ENCODE measurements at places on chromosomes 7 and 10. TPM values are rescaled to one million over a fixed set of nuclear protein-coding genes. Genes with fewer than 3 reads are reported as not detected.
A peak's percentile ranks its signal among the peaks of the same experiment; 100 is the strongest.

DNA sequence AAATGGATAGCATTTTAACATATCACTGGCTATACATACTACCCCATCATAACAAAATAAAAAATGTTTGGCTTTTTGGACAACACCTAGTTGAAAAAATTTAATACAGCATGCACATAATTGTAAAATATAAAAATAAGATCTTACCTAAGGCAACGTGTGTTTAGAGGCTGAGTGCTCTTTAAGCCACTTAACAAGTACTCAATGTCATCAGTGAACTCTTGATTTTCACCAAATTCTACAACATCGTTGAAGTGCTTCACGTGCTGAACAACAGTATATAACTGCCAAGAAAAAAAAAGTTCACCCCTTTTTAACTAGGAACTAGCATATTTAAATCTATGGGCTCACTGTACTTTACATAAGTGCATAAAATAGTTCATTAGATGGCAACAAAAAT is 49.5 kb downstream of the WAPL start:
- DNase-seq = no peak

The VSTM2A gene
- total RNA-seq = not detected

The SRRT gene
- 60.3 TPM for total RNA-seq

GRCh38 chr10:53579773-53580172 is 807.2 kb upstream of the MBL2 start:
- DNase-seq = no peak

- no peak for DNase-seq
Measured at GRCh38 chr7:77242554-77242953, 42.9 kb upstream of the FGL2 start.

The AIMP2 gene
- 121 TPM for total RNA-seq

The PLPP4 gene
- total RNA-seq = 13.4 TPM

The LRRC18 gene
- total RNA-seq = not detected

- no peak for DNase-seq
Measured at GRCh38 chr7:94160719-94161435, 156.7 kb upstream of the BET1 start.

- DNase-seq = no peak
Measured at GRCh38 chr10:129969184-129969910, 5.3 kb upstream of the EBF3 start.

- DNase-seq = no peak
Measured at GRCh38 chr7:115631782-115632181, 398.8 kb downstream of the TFEC start.

GRCh38 chr7:44958645-44959344 is 20.0 kb downstream of the MYO1G start:
- no peak for DNase-seq

DNA sequence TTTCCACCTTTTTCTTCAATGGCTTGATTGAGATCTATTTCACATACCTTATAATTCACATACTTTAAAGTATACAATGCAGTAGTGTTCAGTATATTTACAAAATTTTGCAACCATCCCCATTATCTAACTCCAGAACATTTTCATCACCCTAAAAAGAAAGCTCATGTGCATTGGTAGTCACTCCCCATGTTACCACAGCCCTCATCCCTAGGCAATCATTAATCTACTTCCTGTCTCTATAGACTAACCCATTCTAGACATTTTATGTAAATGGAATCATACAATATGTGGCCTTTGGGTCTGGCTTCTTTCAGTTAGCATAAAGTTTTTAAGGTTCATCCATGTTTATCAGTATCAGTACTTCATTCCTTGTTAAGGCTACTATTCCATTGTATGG is 214.2 kb downstream of the WDR11 start:
- no peak for DNase-seq

GRCh38 chr7:135269921-135270320 is 36.3 kb downstream of the STRA8 start:
- DNase-seq = no peak

DNA sequence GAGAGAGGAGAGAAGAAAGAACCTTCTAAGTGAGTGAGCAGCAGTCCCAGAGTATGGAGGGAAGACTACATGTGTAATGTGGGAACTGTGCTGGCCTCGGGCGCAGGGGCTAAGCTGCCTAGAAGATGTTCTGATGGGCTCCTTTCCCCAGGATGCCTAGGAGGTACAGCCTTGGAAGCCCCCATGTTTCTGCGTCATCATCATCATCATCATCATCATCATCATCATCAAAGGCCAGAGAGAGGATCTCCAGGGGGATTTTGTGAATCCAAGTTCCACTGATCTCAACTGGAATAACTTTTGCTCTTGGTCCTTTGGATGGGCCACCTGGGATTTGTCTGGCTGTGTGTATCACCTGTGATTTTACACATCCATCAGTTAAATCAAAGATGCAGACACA is 86.0 kb downstream of the BUB3 start:
- DNase-seq = no peak

The RADIL gene
- 1.1 TPM for total RNA-seq

- no peak for DNase-seq
Measured at GRCh38 chr10:95469251-95469650, 91.9 kb downstream of the SORBS1 start.

GRCh38 chr10:28845009-28845682 is 167.8 kb downstream of the BAMBI start:
- DNase-seq = no peak

GRCh38 chr7:21198921-21199320 is 229.0 kb upstream of the SP4 start:
- DNase-seq = peak; percentile 55

- DNase-seq = no peak
Measured at GRCh38 chr7:117262546-117262945, 60.3 kb downstream of the WNT2 start.

The LFNG gene
- 6.0 TPM for total RNA-seq

The WEE2 gene
- not detected for total RNA-seq

The NUDT1 gene
- 68.4 TPM for total RNA-seq

GRCh38 chr7:23333671-23334246 is 34.6 kb downstream of the MALSU1 start:
- DNase-seq = peak; percentile 67

The ZNF804B gene
- not detected for total RNA-seq

GRCh38 chr7:108503112-108504026 is 22.6 kb downstream of the PNPLA8 start:
- no peak for DNase-seq

The CSGALNACT2 gene
- 23.7 TPM for total RNA-seq

DNA sequence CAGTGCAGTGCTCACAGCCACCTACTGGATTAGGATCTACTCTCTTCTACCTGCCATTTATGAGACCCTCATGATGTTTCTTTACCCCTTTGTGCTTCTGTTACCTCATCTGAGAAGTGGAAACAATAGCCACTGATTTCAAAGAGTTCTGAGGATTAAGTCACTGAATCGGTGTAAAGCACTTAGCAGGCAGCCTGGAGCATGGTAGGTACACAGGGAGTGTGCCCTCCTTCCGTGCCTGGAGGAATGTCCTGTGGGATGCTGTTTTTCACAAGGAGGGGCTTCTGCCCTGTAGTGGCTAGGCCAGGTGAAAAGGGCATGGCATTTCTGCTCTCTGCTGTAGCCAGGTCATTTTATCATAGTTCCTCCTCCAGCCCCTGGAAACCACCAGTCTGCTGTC is 44.6 kb upstream of the C10orf120 start:
- no peak for DNase-seq

DNA sequence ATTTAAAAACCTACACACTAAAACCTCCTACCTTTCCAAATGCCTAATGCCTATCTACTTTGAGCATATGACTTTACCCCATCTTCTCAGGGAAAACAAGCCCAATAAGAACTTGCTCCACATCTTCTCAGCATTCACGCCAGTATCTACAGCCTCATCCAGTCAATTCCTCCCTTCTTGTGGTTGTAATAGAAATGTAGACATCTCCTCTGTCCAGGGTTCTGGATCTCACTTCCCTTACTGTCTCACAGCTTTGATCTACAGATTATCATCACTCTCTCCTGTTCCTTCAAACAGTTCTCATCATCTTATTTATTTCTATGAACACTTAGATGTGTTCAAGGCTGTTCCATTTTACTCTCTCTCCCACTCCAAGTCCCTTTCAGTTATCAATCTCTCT is 70.4 kb upstream of the NOBOX start:
- no peak for DNase-seq

GRCh38 chr10:97714401-97715258 is 1.1 kb downstream of the MARVELD1 start:
- peak; percentile 72 for DNase-seq

GRCh38 chr10:35225204-35225603 is 98.6 kb downstream of the CREM start:
- no peak for DNase-seq

The PPP1R17 gene
- not detected for total RNA-seq

- DNase-seq = peak; percentile 77
Measured at GRCh38 chr7:47253650-47254080, 328.2 kb downstream of the TNS3 start.

DNA sequence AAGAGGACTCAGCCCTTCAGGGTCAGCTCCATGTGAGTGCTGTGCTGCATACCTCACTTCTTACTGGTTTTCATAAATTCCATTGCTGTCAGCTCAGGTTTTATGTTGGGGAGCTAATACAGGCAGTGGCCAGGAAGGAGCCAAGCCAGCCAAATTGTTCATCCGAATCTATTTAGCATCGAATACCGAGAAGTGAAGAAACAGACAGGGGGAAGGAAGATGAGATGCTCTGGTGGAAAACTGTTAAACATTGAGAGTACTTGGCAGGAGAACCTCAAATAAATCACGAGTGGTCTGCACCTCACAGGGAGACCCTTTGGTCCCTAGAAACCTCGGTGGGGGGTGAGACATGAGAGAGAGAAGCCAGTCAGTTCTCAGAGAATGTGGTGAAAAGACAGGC is 196.0 kb upstream of the TMEM72 start:
- no peak for DNase-seq

DNA sequence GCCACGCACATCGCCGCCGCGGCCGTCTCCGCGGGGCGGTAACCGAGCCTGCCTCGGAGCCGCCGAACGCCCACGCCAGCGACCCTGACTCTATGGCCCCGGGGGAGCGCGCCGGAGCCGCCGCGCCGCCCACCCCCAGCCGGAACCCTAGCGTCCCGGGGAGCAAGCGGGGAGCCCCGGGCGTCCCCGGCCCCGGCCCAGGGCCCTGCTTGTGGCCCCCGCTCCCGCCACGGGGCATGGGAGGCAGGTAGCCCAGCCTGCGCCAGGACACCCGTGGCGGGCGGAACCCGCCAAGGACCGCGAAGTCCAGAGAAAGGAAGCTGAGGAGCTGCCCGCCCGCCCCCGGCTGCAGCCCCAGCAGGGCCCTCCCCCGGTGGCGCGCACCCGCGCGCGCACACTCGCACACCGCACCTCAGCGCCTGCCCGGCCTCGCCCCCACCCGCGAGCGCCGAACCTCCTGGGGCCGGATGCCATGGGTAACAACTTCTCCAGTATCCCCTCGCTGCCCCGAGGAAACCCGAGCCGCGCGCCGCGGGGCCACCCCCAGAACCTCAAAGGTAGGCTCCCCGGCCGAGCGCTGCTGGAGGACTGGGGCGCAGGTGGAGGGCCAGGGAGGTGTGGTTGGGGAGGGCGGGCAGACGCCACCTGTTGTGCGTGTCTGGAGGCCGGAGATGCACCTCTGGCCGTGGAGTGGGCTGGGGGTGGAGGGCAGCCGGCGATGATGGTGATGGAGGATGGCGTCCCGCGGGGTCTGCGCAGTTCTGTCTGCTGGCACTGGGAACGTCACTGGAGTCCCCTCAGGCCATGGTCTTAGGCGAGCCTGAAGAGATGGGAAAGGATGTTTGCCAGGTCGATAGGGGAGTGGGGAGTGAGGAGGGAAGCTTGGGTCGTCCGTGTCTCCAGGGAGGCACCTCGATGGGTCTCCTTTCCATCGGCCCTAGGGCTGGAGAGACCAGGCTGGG is 692 bp downstream of the NEURL1 start:
- peak; percentile 26 for DNase-seq

- DNase-seq = no peak
Measured at GRCh38 chr10:5040010-5040673, 36.5 kb upstream of the AKR1C2 start.

DNA sequence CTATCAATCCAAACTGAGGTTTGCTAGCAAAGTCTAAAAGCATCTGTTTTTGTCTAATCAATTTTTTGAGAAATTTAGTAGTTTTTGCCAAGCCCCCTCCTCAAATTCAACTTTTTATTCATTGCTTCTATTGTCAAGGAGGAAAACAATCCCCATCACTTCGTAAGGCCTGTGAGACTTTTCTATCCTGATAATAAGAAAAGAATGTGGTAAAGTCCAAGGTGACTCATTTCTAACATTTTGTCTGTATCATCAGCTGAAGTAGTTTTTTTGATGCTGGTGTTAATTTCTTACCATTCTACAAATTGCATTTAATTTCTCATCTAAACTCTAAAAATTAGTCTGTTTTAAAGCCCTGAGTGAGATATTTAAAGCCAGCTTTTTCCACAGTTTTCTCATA is 11.7 kb downstream of the ANK3 start:
- no peak for DNase-seq

DNA sequence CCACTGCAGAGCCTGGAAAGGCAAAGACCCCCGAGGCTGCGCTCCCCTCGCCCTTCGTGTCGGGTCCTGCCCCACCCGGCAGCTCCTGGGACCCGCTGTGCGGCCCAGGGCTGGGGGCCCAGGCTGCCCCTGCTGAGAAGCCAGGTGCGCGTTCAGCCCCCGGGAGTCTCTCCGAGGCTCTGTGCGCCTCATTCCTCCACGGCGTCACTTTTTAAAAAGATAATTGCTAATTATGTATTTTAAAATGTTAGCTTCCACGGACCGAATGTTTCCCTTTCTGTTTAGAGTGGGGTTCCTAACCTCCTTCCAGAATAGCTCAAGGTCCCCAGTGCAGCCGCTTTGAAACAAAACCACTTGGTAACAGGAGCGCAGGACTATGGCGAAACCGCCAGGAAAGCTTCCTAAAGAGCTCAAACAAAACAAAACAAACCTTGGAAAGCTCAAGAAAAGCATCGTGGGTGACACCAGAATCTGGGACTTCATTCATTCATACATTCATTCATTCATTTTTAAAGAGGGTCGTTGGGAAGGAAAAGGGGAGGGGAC is 45.6 kb downstream of the PDIA4 start:
- DNase-seq = no peak

- DNase-seq = no peak
Measured at GRCh38 chr10:114115661-114116445, 58.1 kb downstream of the CCDC186 start.

The GALNT11 gene
- total RNA-seq = 16.7 TPM

DNA sequence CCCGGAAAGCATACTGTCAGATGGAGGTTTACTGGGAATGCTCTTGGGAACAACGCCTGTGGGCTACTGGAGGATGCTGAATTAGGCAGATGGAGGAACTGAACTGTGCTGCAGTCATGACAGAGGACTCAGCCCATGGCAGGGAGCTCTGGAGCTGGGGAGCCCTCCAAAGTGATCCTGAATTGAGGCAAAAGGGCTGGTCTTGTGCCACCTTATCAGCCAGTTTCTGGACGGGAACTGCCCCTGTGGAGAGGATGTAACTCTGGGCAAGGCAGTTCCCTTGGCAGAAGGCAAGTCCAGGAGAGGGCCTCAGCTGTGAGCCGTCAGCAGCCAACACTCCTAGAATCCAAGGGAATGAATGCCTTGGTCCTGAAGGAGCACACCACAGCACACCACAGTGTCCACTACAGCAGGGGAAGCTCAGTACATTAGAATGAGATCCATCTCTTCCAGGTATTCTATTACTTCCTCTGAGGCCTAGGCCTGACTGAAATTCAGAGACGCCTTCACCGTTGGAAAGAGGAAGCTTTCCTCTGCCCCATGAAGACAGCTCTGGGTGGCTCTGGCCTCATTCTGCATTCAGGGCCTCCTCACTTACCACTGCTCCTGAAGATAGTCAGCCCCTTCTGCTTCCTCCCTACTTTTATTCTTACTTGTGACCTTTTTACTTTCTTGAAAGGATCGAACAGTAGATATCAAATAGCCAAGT is 139.6 kb upstream of the GPR26 start:
- no peak for DNase-seq

Measured in MG63 (cell line).